ENCODE measurements at places on chromosomes 2 and 18.

DNA sequence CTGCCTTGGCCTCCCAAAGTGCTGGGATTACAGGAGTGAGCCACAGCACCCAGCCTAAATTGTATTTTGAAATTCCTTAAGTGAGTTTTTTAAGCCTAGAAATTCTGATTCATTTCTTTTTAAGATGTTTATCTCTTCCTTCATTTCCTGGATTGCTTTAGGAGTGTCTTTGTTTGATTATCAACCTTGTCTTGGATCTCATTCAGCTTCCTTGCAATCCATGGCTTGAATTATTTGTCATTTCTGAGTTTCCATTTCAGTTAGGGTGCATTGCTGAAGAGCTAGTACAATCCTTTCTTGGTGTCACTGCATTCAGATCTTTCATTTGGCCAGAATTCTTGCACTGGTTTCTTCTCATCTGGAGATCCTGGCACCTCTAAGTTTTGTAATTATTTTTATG is 606.4 kb upstream of the ZNF804A start:
- no peak for DNase-seq

DNA sequence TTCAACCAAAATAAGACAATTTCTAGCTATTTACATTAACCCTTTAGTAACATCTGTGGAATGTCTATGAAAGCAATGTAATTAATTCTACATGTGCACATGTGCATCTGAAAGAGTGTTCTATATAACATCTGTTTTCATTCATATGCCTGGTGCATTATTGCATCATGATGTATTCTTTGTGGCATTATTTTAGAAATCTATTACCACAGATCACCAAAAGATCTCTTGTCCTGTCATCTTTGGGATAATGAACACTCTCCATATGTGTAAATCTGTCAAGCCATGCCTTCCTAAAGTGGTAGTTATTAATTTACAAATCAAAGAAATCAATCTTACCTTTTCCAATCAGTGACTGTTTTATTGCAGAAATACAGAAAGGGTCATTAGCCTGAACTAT is 86.9 kb downstream of the TRIB2 start:
- DNase-seq: no peak

- peak; percentile 63 for DNase-seq
These were observed at the start of gene GBX2 for GRCh38 chr2:236168110-236169080. Gene GBX2 (minus strand): TSS chr2:236168386. CDS start chr2:236167971, 415 bp downstream.

GRCh38 chr18:45734505-45734904 is 10.5 kb downstream of the SLC14A1 start:
- no peak for DNase-seq

GRCh38 chr18:31325051-31325450 is 7.1 kb downstream of the DSG1 start:
- no peak for DNase-seq

DNA sequence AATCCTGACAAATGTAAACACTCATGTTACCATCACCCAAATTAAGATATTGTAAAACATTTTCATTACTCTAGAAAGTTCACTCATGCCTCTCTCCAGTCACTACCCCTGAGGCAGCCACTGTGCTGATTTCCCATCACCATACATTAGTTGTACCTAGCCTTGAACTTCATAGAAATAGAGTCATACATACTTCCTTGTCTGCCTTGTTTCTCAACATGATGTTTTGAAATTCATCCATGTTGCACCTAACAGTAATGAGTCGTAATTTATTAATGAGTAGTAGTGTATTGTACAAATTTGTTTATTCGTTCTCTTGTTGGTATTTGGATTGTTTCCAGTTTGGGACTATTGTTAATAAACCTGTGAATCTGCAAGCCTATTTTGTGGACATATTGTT is 49.0 kb upstream of the TWSG1 start:
- no peak for DNase-seq
